ENCODE measurements at places on chromosomes 6 and 20. TPM values are rescaled to one million over a fixed set of nuclear protein-coding genes. Genes with fewer than 3 reads are reported as not detected.

GRCh38 chr6:15131651-15132061, 114.2 kb upstream of the JARID2 start:
- DNase-seq: no peak

DNA sequence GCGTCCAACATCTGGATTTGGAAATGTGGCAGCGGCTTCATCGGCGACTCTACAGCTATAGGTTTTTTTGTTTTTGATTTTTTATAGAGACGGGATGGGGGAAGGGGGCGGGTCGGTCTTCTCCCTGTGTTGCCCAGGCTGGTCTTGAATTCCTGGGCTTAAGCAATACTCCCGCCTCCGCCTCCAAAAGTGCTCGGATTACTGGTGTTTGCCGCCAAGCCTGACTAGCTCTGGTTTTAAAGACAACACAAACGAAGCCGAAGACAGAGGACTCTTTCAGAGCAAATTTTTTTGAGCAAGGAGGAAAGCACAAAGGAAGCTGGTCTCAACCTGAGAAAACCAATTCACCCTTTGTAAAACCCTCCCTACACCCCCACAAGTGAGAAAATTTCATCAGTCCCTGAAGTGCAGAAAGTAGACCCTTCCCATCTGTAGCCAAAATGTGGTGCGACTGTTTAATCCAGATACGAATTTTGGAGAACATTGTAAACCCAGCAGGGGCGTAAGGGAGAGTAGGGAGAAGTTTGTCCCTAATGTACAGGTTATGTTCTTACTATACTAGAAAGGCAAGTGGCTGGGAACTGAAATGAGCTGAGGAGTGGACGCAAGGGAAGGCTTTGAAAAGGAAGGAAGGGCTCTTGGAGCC, 185.9 kb downstream of the TRIM27 start:
- DNase-seq: no peak

GRCh38 chr6:2783188-2783963, 18.2 kb downstream of the WRNIP1 start:
- DNase-seq: no peak

DNA sequence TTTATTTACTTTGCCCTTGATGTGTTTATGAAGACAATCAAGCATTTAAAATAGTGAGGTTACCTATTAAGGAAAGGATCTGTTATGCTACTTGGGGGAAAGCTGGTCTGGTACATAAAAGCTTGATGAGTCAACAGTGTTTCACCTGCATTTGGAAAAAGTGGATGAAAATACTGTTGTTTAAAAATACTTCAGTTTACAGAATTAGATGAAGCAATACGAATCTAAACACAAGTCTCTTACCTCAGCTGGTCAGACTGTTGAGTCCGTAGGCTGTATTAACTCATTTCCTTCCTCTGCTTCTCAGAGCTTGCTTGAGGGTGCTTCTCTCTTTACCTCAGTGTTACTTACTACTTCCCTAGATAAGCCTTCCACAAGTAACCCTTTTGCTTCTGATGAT, 36.1 kb downstream of the NKX2-4 start:
- DNase-seq: no peak

- no peak for DNase-seq
Observed at GRCh38 chr20:23161968-23162696, 76.0 kb upstream of the CD93 start.

DNA sequence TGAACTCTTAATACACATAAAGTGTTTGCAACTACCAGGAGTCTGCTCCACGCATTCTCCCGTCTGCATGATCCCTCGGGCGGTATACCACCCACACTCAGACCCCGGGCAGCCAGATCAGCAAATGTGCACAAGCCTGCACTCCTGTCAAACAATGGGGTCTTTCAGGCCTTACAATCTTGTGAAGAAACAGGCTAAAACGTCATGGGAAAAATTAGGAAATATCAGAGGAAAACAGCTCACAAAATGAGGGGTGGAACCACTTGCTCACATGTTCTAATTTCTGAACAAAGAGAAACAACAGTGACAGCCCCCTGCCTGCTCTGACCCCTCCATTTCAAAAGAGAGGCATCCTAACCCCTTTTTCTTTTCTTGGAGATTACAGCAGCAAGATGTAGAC, 69.4 kb downstream of the BACH2 start:
- DNase-seq: no peak

DNA sequence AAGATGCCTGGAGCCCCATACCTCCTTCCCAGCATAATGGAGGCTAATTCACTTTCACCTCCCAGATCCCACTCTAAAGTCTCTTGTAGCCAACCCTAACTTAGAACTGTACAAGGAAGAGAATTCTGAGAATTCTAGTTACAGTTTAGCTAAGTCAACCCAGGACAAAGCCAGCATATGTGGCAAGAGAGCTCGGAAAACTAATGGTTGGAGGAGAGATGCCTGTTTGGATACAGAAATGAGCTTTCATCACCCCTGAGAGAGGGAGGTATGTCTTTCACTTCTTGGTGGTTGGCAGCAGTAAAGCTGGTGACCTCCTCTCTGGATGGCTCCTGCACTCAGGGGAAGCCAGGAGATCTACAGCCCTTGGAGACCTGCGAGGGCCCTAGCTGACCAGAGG, 252.6 kb upstream of the SUPT3H start:
- DNase-seq: no peak

DNA sequence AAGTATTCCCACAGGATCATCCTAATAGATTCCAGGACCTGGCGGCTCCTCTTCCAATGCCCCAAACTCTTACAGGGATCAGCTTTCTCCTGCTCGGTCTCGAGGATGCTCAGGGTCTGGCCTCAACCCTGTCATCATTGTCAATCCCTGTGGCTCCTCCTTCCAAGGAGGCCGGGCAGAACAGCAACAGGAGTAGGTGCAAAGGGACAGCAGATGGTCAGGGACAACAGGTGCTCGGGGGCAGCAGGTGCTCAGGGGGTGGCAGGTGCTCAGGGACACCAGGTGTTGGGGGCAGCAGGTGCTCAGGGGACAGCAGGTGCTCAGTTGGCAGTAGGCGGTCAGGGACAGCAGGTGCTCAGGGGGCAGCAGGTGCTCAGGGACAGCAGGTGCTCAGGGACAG, 84.8 kb downstream of the TTLL2 start:
- DNase-seq: no peak

GRCh38 chr20:51220293-51220706, 197.4 kb upstream of the KCNG1 start:
- peak; percentile 36 for DNase-seq

DNA sequence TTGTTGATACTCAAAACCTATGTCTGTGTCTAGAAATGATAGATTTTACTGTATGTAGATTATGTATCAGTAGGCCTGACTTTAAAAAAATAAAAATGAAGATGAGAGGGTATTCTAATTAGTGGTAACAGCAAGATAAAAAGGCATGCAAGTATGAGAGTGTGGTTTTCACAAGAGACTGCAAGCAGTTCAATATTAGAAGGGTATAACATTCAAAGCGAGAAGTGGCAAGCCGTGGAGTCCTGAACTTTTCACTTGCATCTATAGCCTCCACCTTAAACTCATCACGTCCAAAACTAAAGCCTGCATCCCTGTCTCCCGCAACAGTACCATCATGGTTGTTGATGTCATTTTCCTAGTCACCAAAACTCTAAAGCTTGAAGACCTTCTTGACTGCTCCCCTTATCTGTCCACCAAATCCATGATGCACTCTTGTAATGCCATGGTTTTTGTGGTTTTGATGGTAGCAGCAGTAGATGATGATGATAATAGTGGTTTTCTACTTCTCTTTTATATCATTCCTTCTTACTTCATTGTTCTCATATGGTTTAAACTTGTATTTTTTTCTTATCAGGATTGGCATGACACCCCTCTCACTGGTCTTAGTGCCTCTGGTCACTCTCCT, 9.2 kb upstream of the CGA start:
- DNase-seq: no peak

DNA sequence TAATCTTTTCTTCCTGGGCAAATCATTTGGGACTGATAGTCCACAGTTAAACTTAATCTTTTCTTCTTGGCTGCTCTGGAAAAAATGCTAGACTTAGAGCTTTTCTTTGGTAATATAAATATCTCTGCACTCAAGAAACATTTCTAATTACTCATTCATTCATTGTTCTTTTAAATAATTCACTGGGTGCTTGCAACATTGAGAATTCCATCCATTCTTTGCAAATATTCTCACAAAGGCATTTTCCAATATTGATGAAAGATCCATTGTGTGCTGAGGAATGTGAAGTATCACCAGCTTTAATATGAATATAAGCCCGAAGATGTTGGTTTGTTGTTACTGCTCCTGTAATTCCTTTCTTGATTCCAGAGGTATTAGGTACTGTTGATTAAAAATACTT, 38.4 kb downstream of the AKAP7 start:
- DNase-seq: no peak

DNA sequence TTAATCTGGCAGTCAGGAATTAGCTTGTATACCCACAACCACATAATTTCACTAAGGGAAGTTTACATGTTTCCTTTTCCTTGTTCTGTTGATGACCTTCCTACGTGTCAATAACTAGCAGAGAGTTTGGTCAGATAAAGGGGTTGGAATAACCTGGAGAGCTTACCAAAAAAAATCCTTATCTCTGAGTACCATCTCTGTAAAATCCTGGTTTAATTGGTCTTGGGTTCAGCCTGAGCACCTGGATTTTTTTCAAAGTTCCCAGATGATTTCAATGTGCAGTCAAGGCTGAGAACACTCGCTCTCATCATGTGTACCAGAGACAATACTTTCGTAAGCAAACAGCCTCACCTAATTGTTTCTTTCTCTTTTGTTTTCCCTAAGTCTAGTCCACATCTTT, 483.8 kb upstream of the FLRT3 start:
- no peak for DNase-seq

DNA sequence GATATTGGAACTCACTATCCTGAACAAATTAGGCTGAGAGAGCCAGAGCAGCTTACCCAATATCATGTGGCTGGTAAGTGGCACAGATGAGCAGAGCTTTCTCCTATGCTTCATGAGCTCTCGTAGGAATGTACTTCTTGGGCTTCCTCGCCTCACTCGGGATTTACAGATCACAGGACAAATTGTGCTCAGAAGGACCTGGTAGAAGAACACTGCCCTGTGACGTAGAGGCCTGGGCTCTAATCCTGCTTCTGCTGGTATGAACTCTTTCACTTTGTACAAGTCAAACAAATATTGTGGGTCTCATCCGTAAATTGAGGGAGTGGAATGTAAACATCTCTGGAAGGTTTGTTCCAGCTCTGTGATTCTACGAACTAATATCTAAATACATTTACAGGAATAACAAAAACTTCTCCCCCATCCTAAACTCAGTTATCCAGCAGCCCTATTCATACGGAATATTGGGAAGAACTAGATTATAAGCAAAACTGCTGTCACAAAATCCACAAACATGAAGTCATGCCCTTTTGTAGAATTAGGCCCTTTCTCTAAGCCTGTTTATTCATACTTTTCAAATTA, 187.6 kb downstream of the CLIC5 start:
- no peak for DNase-seq

DNA sequence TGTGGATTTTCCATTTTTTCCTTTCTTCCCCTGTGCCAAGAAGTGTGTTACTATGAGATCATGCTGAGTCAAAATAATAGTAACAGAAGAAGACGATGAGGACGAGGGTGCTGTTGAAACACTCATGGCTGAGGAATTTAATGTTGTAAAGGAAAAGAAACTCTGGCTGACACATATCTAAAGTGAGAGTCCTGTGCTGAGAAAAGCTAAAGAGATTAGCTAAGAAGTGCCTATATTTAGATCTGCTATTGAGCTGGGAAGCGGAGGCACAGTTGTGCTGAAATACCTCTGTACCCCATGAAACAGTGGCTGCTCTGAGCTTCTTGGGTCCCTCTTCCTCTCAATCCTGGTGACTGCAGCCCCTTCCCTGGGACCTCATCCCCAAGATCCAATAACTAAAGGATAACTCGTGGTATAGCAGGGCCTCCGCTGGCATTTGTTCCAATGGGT, 1.1 kb upstream of the SYTL3 start:
- no peak for DNase-seq

COL20A1 gene
- total RNA-seq: not detected

CGA gene
- not detected for total RNA-seq

RIMS1 gene
- not detected for total RNA-seq

THBD gene
- total RNA-seq: 0.08 TPM

CYP39A1 gene
- not detected for total RNA-seq
